Karpas-422 (cell line): ENCODE measurements at places on chromosomes 3 and 15. TPM values are rescaled to one million over a fixed set of nuclear protein-coding genes. Genes with fewer than 3 reads are reported as not detected.

The RBMS3 gene
- not detected in 2 replicates for total RNA-seq

The CRYGS gene
- 12.2 and 18.4 TPM in 2 replicates for total RNA-seq

The THAP10 gene
- not detected in 2 replicates for total RNA-seq

The BFSP2 gene
- 33.1 and 44.7 TPM in 2 replicates for total RNA-seq

DNA sequence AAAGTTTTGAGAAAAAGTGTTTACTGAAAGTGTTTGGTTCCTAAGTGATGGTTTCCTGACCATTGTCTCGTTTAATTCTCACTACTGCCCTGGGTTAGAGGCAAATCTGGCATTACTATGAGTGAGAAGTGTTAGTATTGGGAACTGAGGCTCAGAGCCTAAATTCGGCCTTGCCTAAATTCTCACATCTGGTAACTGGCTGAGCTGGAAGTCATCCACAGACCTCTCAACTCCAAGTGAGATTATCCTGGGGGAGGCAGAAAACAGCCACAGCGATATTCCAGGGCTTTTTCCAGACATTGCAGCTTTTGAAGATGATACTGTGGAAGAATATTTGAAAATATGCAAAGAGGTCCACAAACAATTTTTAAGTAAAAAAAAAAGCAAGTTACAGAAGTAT, 85.1 kb upstream of the TRA2B start:
- DNase-seq: no peak

DNA sequence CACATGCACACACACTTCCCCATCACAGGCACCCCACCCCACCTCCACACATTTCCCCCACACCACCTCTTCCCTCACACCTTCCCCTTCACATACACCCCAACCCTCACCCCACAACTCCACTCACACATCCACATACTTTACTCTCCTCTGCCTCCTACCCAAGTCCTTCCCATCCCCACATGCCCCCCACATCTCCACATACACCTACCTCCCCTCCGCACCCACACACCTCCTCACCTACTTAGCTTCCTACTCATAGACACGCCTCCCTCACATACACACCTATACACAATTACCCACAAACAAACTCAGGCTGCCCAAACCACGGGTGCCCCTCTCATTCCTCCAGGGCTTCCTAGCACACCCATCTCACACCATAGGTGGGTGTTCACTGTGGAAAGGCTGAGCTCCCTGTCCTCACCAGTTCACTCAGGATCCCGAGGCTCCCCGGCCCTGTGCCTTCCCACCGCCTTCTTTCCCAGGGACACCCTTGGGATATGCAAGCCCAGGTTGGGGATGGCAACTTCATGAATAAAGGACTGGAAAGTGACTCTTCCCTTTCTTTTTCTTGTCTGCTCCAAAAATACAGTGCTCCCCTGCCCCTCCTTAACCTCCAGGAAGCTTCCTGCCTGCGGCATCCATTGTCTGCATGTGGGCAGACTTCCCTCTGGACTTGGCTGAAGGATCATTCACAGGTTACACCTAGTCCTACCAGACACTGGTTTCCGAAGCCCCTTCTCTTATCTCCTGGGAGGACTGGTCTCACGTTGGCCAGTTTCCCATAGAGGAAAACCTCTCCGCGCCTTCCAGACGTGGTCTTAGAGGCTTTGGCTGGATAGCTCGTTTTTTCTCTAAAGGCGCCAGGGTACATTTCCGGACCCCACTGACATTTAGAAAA, 61.5 kb downstream of the SLCO2A1 start:
- no peak for DNase-seq

GRCh38 chr15:65071381-65071811, 3.6 kb upstream of the RASL12 start:
- DNase-seq: no peak

DNA sequence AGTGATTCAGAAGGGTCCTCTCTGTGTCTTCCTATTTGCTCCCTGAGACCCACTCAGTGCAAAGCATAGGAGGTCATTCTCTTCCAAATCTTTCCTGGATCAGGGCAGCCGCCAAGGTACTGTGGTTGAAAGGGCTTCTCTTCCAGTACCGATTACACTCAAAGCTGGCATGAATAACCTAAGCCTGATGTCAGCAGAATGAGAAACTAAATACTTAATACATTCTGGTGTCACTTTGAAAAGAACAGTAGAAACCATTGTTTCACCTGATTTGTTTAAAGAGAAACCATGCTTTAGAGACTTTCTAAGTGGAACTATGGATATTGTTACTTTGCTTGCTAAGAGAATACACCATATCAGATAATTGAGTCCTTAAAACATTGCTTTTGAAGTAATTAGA, 50.2 kb downstream of the PDHB start:
- no peak for DNase-seq
